ENCODE measurements at places on chromosomes 13 and 19. TPM values are rescaled to one million over a fixed set of nuclear protein-coding genes. Genes with fewer than 3 reads are reported as not detected.

DNA sequence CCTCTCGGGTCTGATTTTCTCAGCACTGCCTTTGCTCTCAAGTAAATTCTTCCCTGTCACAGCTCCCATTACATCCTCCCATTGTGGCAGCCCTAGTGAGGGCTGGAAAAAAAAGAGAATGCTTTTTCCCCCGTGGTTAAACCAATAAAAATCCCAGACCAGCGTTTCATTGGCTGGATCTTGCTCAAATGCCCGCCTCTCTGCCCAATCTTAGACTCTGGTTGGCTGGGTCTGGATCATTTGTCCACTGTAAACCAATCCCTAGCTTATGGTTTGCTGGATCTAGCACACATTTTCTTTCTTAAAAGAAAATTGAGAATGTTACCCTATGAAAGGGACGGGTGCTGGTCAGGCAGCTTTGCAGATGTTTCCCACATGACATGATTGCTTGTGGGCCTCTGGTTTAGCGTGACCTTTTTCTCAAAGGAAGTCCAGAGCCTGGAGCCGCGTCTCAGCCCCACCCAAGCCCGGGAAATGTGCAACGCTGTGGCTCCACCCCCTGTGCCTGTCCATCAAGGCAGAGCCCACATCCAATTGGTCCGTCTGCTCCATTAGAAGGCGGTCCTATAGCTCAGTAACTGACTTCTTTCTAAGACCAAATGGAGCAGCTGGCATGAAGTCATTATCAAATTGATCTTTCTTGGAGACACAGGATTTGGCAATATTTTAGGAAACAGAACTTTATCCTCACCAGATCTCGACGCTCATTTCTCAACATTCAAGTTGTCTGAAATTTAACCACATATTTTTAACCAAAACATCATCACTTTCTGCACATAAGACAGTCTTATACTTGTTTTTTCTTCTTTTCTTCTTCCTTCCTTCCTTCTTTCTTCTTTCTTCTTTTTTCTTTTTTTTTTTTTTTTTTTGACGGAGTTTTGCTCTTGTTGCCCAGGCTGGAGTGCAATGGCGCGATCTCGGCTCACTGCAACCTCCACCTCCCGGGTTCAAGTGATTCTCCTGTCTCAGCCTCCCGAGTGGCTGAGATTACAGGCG, 2.6 kb upstream of the MCEMP1 start:
- H3K36me3 ChIP-seq: no peaks in the 10 kb centered on the region
- no peak overlapping the region for H3K4me3 ChIP-seq
- no peaks in the 10 kb centered on the region for H3K4me1 ChIP-seq

GRCh38 chr13:72208112-72208645, 341.2 kb upstream of the DACH1 start:
- H3K36me3 ChIP-seq: no peaks in the 10 kb centered on the region
- no peak overlapping the region for H3K4me3 ChIP-seq
- H3K27me3 ChIP-seq: no peaks in the 10 kb centered on the region
- H3K27ac ChIP-seq: no peak overlapping the region
- DNase-seq: no peak

- H3K4me1 ChIP-seq: peaks cover 3% of the 10 kb centered on the region
- no peak for DNase-seq
- peaks cover 1% of the 10 kb centered on the region for H3K36me3 ChIP-seq
Measured at GRCh38 chr19:7527516-7528191, 5.2 kb downstream of the MCOLN1 start.

DNA sequence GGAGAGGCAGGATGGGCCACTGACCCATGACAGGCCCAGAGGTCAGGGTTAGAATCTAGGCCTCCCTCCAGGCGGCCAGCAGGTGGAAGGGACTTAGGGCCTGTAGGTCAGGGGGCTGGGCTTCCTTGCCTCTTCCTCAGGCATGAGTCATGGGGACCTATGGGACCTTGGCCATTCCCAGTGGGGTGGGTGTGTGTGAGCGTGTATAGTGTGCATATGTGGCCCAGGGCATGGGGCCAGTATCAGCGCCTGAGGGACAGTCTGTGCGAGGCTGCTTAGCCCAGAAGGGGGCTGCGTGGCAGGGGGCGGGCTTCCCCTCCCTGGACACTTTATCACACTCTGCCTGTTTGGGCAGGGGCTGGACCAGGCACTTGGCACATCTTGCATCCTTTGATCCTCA, 13.3 kb downstream of the KCTD15 start:
- H3K27ac ChIP-seq: no peak overlapping the region
- peaks cover 16% of the 10 kb centered on the region for H3K36me3 ChIP-seq
- no peaks in the 10 kb centered on the region for H3K4me1 ChIP-seq
- H3K27me3 ChIP-seq: no peaks in the 10 kb centered on the region
- DNase-seq: no peak

GRCh38 chr13:44312834-44313551, 60.6 kb upstream of the SERP2 start:
- H3K4me1 ChIP-seq: no peaks in the 10 kb centered on the region
- DNase-seq: no peak
- H3K27me3 ChIP-seq: peaks cover 26% of the 10 kb centered on the region
- H3K4me3 ChIP-seq: no peak overlapping the region

DNA sequence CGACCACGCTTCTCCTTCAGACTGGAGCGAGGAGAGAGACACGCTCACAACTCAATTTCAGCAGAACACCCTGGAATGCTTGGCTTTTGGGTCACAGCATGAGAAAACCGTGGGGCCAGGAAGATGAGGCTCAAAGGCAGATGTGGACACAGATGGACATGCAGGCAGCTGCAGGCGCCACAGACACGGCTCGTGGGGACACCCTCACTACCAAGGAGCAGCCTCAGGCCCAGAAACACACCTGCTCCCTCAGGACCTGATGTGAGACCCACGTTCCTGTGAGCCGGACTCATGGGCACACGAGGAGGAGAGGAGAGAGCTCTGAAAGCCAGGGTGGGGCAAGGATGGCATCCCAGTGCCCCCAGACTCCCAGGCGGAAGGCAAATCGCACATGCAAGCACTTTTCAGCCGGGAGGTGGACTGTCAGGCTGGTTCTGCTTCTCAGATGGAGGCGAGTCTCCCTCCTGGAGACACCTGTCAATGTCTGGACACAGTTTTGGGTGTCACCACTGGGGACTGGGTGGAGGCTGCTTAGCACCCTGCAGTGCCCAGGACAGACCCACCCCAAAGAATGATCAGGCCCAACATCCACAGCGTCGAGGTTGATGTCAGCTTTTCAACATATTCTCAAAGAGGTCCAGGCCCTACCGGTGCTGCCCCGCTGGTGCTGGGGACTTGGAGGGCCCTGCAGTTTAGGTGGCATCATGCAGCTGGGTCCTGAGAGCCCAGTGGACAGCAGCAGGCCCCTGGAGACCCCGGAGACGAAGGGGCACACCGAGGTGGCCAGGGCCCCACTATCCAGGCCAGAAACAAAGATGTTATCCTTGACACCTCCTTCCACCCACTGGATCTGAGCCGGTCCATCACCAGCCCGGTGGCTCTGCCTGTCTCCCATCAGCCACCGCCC, 2.3 kb downstream of the ABHD17A start:
- H3K4me1 ChIP-seq: peaks cover 23% of the 10 kb centered on the region
- H3K27ac ChIP-seq: peak overlapping the region; percentile 33
- DNase-seq: no peak
- no peaks in the 10 kb centered on the region for H3K36me3 ChIP-seq

DNA sequence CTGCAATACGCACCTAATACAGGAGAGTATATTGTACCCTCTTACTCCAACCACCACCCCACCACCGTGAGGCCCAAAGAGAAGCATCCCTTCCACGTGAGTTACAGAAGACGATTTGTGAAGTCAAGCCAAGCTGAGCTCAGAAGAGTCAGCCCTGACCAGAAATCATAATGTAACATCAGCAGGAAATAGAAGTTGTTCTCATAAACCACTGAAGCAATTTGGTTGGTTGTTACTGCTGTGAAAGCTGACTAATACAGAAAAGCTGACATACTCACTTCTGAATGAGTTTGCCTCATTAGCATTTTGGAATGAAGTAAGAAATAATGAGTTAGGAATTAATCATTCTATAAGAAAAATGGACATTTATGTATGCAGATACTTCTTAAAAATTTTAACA, 749.4 kb upstream of the SLC10A2 start:
- H3K4me3 ChIP-seq: no peak overlapping the region
- no peak for DNase-seq
- no peaks in the 10 kb centered on the region for H3K36me3 ChIP-seq
- H3K27ac ChIP-seq: no peak overlapping the region

Gene CEACAM20
- total RNA-seq: not detected

Gene GIPR
- 27.2 TPM for total RNA-seq

Gene MAMSTR
- 2.1 TPM for total RNA-seq

Gene TUBA3C
- total RNA-seq: not detected

Gene ZNF581
- 40.1 TPM for total RNA-seq
